NCI-H1105 treated with DMSO at 0.1 percent for 48 hours (cell line): ENCODE measurements at places on chromosomes 7 and 10.

GRCh38 chr7:21941611-21942141 lies 4.0 kb downstream of the CDCA7L start:
- DNase-seq: no peak

DNA sequence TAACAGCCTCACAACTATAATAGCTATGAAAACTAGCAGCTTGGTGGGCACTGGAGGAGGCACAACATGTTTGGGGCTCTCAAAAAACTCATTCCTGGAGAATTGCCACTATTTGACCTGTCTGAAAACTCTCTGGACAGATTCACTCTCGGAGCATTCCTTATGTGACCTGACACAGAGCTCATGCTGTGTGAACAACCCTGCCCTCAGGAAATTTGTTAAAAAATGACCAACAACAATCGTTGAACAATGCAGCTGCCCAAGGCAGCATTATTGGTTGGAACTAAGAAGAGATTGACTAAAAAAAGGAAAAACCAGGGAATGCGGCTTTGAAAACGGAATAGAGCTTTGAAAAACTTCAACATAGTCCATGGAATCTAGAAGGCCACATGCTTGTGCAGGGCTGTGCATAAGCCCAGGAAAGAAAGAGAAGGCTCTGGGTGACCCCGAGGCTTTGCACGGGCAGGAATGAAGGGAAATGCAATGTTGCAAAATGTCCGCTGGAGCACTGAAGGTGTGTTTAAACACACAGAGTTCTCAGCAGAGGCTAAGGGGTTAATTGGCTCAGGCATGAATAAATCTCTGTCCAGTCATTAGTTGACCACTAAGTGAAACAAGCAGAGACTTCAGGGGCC lies 52.8 kb downstream of the NAMPT start:
- DNase-seq: no peak

GRCh38 chr10:118423800-118424442 lies 81.8 kb upstream of the FAM204A start:
- DNase-seq: peak; percentile 67

DNA sequence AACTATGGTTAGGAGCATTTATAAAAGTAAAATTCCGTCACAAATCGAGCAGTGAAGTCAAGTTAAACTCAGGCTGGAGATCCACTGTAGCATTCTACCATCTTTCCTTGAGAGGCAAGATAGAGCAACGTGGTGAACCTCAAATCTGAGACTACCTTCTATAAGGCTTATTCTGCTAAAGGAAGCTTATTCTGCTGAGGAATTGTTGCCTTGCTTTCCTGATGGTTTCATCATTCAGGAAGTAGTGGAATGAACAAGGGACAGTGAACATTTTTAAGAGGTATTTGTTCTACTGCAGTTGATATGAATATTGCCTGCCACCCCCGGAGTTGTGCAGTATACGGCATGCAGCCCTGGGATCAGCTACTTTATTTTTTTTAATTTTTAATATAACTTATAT lies 170.8 kb downstream of the VPS50 start:
- DNase-seq: no peak
